ENCODE measurements at places on chromosomes 4 and X. TPM values are rescaled to one million over a fixed set of nuclear protein-coding genes. Genes with fewer than 3 reads are reported as not detected.

- DNase-seq = no peak
These were observed 601.0 kb downstream of the TMA16 start for GRCh38 chr4:164095313-164096110.

The ING2 gene
- 15.3 TPM for polyA plus RNA-seq

The LIMCH1 gene
- polyA plus RNA-seq = 122 TPM

The PAGE5 gene
- polyA plus RNA-seq = not detected

The ENPEP gene
- 18.1 TPM for polyA plus RNA-seq

All from hindlimb muscle (tissue), 1 donor.